Kidney (tissue), 22 donors: ENCODE measurements at places on chromosomes 12 and 14.
A peak's percentile ranks its signal among the peaks of the same experiment; 100 is the strongest.

DNA sequence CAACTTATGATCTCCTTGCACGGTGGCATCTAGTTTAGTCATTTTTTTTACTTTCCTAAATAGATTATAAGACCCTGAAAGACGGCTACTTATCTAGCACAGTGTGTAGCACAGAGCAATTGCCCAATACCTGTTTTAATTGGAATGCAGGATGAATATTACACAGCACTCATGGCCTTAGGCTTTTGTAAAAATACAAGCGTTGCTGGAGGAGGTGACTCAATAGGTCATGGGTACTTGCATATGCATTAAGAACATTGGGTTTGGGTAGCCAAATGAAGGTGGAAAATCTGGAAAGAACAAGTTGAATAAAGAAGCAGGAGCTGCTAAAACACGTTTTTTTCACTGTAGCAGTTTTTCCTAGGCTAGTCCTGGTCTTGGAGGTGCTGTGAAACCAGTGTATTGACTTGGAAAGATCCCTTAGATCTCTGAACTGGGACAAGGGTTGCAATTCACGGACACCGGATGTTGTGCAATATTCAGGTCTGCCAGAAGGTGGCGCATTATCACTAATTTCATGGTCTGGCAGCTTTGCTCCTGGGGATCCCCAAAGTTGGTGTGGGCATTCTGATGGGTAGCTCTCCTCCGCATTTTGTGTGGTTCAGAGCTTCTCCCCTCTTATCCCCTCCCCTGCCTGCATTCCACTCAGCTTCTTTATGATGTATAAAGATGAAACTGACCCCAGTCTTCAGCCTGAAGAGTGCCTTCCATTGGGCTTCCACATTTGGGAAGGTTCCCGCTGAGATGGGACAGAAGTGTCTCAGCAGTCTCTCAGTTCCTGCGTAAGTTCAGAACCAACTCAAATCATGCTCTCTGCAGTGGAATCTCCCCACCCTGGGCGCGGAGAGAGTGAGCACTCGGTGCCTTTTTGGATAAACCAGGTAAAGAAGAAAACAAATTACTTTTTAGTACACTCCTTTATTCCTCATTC lies 278.3 kb downstream of the NRXN3 start:
- DNase-seq: peak; percentile 40

DNA sequence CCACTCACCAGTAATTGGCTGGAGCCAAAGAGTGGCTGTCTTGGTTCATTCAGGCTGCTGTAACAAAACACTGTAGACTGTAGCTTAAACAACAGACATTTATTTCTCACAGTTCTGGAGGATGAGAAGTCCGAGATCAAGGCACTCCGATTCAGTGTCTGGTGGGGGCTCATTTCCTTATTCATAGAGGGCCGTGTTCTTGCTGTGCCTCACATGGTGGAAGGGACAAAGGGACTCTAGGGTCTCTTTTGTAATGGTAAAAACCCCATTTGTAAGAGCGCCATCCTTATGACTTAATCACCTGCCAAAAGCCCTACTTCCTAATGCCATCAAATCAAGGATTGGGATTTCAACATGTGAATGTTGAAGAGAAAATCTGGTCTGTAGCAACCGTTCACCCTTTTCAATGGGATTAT lies 34.7 kb upstream of the CDKN3 start:
- no peak for DNase-seq

DNA sequence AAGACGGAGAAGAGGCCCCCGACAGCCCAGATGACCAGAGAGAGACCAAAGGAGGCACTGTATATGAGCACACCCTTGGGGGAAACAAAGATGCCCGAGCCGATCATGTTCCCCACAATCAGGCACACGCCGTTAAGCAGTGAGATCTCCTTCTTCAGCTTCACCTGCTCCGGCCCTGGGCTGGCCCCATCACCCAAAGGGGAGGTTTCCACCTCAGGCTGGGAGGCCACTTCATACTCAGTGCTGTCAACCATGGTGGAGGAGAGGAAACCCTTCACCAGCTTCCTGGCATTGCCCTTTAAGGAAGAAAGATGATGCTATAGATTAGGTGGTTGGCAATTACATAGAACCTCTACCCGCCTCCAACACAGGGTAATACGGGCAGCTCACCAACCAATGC lies 2.1 kb downstream of the SLC7A7 start:
- no peak for DNase-seq

- peak; percentile 80 for DNase-seq
Measured at GRCh38 chr12:4700621-4701026, 19.6 kb upstream of the GALNT8 start.

GRCh38 chr14:69593018-69593677 lies 18.2 kb upstream of the SUSD6 start:
- peak; percentile 40 for DNase-seq

DNA sequence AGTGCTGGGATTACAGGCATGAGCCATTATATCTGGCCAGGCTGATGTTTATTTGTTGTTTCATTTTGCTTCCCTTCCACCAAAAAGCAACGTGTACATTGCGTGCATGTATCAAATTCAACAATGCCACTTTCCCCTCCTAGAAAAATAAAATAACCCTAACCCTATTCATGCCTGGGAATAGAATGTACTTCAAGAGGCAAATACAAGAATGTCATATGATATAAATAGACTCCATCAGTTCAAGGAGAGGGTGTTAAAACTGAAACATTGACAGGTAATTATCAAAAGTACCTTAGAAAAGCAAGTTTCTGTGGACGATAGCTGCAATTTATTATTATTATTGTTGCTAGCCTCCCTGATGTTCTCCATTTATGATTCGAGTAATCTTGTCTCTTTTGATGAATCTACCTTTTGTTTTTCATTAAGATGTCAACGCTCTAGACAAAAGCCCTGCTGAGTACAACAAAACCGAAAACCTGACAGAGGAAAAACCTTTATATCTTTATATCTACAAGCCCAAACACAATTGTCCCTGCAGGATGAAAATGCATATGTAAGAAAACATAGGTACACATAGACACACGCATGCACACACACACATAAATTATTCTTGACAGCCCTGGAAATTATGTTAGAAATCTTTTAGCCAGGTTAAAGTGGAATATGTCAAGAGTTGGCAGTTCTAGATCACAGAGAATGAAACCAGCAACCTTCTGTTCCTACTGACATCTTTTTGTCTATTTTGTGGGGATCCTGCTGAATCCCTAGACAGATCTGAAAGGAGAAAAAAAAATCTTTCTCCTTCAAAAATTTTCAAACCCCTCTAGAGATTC lies 98.9 kb downstream of the BTG1 start:
- no peak for DNase-seq
